ENCODE measurements at places on chromosomes 5 and 9. TPM values are rescaled to one million over a fixed set of nuclear protein-coding genes. Genes with fewer than 3 reads are reported as not detected.

DNA sequence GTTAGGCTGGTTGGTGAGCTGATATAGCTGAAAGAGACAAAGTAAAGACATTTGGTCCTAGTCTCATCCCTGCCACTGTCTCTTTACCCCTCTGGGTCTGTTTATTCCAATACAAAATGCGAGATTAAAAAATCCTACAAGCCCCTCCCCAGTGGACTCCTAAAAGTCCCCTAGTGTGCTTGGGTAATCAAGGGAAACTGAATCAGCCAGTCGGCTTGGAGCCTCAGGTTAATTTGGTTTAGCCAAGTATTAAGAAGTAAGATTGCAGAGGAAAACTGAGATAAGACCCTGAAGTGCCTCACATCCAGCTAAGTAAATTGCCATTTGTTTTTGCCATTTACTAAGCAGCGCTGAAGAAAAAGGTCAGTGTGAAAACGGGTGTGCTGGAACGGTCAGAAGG, 10.4 kb downstream of the NIM1K start:
- no peak for ATAC-seq

DNA sequence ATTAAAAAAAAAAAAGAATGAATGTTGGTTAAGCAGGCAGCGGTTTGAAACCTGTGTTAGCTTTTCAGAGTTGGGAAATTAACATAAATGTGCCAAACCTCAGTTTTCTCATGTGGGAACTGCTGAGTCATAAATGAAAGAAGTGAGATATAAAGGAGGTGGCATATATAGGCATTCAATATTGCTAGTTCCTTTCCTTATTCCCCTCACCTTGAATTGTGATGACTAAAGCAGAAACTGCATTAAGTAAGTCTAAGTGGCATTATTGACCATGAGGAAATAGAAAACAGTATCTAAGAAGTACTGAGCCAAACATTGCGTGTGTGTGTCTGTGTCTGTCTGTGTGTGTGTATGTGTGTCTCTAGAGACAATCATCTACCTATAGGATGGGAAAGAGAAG, 691.2 kb downstream of the TLR4 start:
- ATAC-seq = no peak

- ATAC-seq = no peak
Observed at GRCh38 chr5:162837155-162837554, 600.2 kb upstream of the CCNG1 start.

NR2F1 gene
- 37.8 TPM for total RNA-seq

All from gastroesophageal sphincter (tissue), 4 donors.